Liver (tissue), 10 donors: ENCODE measurements at places on chromosomes 5 and 9.

DNA sequence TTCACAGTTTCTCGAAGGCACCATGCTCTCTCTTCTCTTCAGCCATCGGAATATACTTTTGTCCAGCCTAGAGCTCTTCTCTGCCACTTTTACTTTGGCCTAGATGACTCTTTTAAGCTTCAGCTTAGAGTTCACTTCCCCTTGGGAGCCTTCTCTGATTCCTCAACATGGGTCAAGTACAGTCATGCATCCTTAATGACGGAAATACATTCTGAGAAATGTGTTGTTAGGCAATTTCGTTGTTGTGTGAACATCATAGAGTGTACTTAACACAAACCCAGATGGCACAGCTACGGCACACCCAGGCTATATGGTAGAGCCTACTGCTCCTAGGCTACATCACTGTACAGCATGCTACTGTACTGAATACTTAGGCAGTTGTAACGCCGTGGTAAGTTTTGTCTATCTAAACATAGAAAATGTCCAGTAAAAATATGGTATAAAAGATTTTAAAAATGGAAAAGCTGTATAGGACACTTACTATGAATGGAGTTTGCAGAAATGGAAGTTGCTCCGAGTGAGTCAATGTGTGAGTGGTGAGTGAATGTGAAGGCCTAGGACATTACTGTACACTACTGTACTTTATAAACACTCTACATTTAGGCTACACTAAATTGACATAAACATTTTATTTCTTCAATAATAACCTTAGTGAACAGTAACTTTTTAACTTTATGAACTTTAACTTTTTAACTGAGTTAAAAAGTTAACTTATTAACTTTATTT lies 15.1 kb upstream of the TNFSF15 start:
- no peak for DNase-seq

- DNase-seq, result no peak
Observed at GRCh38 chr9:125593581-125594222, 113.3 kb downstream of the MAPKAP1 start.

DNA sequence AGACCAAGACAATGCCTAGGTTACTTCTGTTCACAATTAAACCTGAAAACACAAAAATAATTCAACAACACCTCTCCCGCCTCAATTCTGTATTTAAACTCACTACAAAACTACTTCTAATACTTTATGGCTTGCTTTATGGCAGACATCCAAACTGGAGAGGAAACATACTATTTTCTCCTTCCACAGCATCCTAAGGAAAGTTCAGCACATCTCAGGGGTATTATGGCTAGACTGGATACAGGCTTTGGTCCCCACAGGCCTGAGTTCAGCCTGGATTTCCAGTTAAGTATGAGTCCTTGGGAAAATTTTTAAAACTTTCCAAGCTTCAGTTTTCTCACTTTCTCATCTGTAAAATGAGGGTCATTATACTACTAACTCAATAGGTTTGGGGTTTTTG lies 480.2 kb downstream of the CAAP1 start:
- no peak for DNase-seq

GRCh38 chr9:83622433-83622938 lies 457 bp upstream of the IDNK start:
- no peak for DNase-seq
